ENCODE measurements at places on chromosomes 2 and 18. TPM values are rescaled to one million over a fixed set of nuclear protein-coding genes. Genes with fewer than 3 reads are reported as not detected.

- no peak for DNase-seq
Measured at GRCh38 chr18:28012336-28012735, 164.6 kb downstream of the CDH2 start.

DNA sequence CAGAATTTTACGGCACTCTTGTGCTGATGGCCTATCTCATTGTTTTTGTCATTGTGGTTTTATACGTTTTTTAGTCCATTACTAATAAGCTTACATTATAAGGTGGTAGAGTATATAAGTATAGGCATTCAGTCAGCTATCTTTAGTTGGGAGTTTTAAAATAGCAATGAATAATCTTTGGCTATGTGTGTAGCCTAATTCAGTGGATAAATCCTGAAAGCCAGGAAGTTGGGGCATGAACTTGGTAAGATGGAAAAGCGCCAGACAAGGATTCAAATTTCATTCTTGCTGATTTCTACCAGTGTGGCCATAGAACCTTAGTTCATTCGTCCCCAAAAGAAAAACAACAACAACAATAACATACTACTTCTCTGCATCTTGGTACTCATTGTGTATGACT lies 31.2 kb downstream of the EPC2 start:
- DNase-seq: no peak

DNA sequence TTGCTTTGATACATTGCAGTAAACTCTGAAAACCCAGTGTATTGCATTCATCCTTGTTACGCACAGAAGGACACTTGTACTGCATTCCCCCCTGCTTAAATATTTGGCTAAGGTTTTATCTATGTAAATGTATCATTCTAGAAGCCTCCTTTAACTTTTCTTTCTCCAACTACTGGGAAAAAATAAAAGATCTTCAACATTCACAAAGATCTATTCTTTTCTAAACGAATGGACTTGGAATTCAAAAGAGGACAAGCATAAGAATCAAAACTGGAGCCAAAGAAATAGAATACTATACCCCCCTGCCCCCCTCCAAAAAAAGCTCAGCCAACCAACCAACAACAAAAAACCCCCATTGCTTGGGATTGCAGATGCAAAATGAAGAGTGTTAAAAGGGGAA lies 136.9 kb downstream of the EPHA4 start:
- DNase-seq: no peak

COL6A3 gene
- 4.8 TPM for polyA plus RNA-seq

- DNase-seq: no peak
Measured at GRCh38 chr2:222264791-222265320, 33.9 kb downstream of the PAX3 start.

DNA sequence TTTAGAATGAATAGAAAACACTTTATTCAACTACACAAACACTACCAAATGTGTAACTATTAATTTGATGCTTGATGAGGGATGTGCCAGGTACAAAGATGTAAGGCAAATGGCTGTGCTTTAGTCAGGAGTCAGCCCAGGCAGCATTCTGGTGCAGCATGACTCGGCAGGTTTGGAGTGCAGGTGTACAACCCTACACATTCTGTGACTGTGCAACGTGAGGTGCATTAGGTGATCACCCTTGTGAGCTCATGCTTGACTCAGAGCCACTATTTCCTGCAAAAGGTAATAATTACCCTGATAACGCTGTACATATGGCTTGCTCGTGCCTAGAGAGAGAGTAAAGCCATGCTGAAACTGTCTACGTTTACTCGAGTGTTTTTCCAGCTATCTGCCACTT lies 288.7 kb upstream of the DSEL start:
- no peak for DNase-seq

GRCh38 chr2:68225119-68225632 lies 27.2 kb downstream of the PPP3R1 start:
- no peak for DNase-seq

REG3A gene
- polyA plus RNA-seq: not detected

DNA sequence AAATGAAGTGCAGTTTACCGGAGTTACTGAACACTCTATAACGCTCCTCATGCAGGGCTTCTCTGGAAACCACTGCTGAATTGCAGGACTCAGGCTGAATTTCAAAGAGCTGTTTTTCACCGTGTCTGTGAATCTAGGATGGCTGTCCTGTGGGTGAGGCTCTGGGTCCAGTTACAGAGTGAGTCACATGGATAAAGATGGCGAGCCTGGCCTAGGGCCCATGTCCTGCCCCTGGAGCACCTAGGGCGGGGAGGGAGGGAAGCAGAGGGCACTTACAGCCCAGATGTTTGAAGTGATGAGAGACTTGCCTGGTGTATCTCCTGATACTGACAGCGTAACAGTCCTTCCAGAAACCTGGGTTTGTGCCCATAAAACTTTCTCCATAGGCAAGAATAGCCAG lies 583.0 kb downstream of the IRS1 start:
- DNase-seq: no peak

GRCh38 chr2:210727549-210727948 lies 171.2 kb downstream of the CPS1 start:
- DNase-seq: no peak

IGFBP5 gene
- polyA plus RNA-seq: 769 TPM

- no peak for DNase-seq
Measured at GRCh38 chr2:101569886-101570520, 95.1 kb upstream of the RFX8 start.

VSNL1 gene
- polyA plus RNA-seq: 124 TPM

- DNase-seq: peak; percentile 39
Measured at GRCh38 chr2:177044671-177045070, 167.9 kb upstream of the HNRNPA3 start.

GRCh38 chr2:25410370-25410769 lies 68.6 kb upstream of the DNMT3A start:
- DNase-seq: no peak

DNA sequence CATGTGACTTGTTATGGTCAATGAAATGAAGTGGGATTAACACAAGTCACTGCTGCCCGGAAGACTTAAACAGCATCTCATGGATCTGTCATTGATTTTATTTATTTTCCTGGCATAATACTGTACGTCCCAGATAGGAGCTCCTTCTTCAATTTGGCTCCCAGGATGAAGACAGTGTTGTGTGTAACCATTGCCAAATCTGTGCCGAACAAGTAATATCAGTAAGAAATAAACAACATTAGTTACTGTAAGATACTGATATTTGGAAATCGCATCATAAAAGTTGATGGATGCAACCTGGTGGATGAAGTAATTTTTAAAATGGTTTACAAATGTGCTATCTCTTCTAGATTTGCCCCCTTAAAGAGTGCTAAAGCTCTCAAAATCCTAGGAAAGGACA lies 419.0 kb upstream of the MMADHC start:
- DNase-seq: no peak

MDH1 gene
- 222 TPM for polyA plus RNA-seq

DNA sequence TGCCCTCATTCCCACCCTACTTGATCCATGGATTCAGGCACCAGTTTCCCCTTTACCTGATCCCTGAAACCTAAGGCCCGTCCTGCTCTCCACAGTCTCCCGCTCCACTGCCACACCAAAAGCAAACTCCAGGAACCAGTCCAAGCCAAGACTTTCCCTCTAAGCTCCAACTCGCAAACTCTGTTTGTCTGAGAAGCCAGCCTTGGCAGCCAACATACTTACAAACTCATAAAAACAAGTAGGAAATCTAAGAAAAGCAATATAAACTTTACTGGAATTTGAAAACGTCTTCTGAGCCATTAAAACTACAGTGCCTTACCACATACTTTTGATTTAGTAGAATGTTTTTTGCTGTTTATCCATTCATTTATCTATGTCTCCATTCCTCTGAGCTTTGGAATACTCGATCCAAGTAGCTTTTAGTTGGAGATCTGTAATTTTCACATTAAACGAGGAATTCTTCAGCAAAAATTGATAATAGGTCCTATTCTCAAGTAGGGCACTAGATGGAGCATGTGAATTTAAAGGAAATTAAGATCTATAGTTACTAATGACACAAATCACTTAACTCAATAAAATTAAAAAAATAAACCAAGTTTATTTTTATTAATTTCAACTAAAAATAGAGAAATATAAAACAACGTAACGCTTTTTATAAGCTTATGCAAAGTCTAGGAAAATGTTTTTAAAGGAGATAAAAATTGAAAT lies 199.7 kb downstream of the MYO3B start:
- peak; percentile 25 for DNase-seq

NFE2L2 gene
- polyA plus RNA-seq: 30.1 TPM

ABCG8 gene
- polyA plus RNA-seq: not detected

SNORC gene
- polyA plus RNA-seq: 16.9 TPM

PLB1 gene
- polyA plus RNA-seq: 0.64 TPM

YIPF4 gene
- 15.4 TPM for polyA plus RNA-seq

MSH2 gene
- polyA plus RNA-seq: 28.2 TPM

DNA sequence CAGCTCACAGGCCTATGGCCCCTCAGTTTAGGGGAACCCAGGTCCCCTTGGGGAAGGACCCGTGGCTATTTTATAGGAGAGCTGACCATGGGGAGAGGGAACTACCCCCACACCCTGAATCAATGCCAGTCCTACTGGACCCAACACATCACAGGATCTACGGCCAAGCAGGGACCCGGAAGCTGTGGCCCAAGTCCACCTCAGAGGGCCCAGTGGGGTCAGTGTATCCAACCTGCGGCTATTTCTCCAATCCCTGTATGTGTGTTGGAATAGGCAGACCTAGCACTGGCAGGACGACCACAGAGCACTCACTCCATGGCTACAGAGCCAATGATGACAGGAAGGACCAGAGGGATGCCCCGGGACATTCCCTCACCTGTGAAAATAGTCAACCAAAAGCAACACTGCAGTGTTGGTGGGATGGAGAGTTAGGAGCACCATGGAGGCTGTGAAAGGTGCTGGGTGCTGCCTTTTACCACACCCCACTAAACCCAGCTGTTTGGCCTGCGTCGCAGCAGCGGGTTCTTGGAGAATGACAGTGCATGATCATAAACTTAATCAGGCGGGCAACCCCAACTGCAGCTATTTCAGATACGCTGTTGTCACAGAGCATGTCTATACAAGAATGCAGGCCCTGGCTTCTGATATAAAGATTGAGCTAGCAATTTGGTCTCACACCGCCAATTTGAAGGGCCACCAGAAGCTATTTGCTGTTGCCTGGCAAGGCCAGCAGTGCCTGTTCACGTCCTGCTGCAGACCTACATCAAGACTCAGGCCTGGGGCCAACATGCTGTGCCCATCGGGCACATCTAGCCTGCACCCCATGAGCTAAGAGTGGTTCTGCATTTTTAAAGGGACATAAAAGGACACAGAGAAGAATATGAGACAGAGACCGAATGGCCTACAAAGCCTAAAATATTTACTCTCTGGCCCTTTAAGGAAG lies 110.4 kb downstream of the EIPR1 start:
- DNase-seq: no peak

SATB2 gene
- 7.2 TPM for polyA plus RNA-seq

KIF5C gene
- 93.6 TPM for polyA plus RNA-seq

GRCh38 chr2:174902506-174903263 lies 102.5 kb downstream of the CHN1 start:
- DNase-seq: peak; percentile 75

- no peak for DNase-seq
Measured at GRCh38 chr18:58026395-58026794, 17.6 kb upstream of the NEDD4L start.

- DNase-seq: no peak
Measured at GRCh38 chr2:168712053-168712452, 90.4 kb upstream of the NOSTRIN start.

- no peak for DNase-seq
Measured at GRCh38 chr2:119751706-119752105, 8.0 kb upstream of the PTPN4 start.

TMEM17 gene
- polyA plus RNA-seq: 1.8 TPM

DNA sequence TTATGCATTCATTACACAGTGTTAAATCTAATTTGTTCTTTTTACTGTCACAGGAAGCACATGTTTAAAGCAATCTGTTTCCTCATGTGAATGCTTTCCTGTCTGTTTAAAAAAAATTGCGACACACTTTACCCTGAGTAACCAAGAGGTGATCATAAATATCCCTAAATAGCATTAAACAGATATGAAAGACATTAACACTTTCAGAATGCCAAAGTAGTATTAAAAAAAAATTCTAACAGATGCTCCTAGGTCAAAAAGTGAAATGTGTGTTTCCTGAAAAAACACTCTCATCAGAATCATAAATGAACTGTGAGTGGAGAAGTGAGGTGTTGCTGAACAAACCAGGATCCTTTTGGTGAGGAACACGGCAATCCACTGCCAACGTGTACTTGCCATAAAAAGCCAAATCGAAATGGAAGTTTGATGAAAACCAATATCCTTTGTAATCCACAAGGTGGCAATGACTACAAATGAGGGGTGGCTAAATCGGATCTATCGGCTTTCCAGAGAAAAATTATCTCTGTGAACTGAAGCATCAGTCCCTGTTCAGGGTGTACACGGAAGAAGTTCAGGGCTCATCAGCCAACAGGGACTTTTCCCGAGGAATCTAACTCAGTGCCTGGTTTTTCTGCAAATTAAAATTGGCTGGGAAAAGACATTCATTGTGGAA lies 248.9 kb downstream of the TCF4 start:
- no peak for DNase-seq

All from brain (organoid and tissue), 16 donors.